ENCODE measurements at places on chromosomes 5 and 9.

DNA sequence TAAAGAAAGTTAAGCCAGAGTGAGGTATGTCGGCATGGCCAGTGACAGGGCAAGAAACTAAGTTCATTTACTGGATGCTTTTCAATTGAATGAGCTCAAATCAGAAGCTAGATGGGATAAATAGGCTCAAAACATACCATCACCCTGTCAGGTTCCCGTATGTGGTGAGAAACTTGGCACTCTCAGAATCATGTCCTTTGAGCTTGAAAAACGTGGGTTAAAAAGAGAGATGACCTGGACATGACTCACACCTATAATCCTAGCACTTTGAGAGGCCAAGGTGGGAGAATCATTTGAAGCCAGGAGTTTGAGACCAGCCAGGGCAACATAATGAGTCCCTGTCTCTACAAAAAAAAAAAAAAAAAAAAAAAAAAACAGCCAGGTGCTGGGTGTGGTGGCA lies 121.7 kb upstream of the RGMB start:
- DNase-seq, result peak; percentile 17

DNA sequence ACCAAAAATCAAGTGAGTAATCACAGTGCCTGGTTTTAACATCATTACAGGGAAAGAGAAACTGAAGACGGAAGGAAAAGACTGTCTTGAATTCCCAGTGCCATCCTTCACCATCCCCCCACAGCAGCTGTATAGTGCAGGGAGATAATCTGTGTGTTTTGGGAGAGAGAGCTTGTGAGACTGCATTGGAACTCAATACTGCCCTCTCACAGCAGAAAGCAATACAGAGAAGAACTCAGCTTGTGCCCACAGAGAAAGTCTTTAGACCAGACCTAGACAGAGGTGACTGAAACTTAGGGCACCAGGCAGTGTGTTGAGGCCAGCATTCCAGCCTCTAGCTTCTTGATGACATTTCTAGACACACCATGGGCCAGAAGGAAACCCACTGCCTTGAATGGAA lies 754.7 kb upstream of the CDH6 start:
- DNase-seq, result no peak

DNA sequence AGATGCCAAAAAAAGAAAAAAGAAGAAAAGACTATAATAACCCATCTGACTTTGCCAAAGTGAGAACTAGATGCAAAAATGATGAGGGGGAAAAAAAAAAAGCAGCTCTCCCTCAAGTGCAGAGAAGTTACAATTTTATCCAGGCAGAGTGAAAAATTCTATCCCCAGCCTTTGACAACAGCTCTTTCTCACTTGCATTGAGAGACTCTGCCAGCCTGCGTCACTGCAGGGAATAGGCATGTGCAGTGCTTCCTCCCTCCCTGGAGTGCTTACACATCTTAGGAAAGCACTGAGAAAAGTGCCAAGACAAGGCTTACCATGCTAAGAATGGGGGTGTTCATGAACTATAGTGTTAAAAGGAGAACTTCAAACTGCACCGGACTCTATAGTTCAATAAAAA lies 418.6 kb upstream of the TYRP1 start:
- DNase-seq, result no peak

DNA sequence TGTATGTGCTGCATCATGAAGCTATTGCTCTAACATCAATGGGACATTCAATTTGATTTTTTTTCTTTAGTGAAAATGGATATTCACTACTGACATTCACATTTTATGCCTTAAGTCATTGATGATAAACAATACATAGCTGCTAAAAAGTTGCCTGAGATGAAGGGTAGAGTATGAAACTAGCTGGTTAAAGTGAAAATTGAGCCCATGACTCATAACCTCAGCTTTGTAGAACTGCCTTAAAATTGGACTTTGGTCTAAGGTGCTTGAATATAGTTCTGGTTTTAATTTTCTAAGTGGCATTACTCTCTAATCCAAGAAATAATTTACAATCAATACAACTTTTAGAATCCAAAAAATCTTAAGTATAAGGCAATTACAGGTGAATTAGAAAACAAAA lies 740.4 kb upstream of the RIOK2 start:
- no peak for DNase-seq

DNA sequence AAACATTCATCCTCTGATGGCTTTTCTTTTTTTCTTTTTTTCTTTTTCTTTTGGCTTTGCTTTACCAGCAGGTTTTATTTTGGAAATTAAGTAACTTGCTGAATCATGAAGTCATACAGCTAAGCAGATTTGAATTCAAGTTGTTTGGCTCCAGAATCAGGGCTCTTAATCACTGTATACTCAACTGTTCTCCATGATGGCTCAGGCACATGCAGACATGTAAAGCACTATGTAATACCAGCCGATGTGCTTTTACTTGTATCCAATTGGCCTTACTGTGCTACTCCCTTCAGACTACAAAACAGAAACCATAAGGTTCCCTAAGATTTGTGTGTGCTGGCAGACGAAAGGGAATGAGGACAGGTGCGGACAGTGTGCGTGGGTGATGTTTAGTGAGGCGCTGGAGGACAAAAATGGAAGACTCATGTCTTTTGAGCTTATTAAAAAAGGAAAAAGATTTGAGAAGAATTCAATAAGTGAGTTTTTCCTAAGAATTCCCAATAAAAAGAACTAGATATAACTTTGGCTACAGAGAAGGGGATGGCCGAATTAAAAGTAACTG lies 44.7 kb upstream of the OTP start:
- peak; percentile 21 for DNase-seq

GRCh38 chr9:105339849-105340248 lies 95.4 kb downstream of the SLC44A1 start:
- DNase-seq, result no peak

DNA sequence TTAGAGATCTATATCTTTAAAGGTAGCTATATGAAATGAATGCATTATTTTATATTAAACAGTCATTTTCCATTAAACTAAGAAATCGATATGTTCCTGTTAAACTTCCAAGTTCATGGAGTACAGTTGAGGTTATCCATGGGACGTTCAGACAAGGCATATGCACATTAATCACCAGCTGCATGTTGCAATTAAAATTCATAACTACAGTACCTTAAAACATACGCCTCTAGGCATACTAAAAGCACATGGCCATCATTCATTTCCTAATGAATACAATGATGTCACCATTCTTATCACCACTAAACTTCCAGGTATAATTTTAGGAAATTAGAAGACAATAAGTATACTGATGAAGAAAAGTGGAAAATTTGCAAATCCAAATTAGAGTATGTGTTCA lies 174.3 kb downstream of the CDH12 start:
- peak; percentile 65 for DNase-seq

DNA sequence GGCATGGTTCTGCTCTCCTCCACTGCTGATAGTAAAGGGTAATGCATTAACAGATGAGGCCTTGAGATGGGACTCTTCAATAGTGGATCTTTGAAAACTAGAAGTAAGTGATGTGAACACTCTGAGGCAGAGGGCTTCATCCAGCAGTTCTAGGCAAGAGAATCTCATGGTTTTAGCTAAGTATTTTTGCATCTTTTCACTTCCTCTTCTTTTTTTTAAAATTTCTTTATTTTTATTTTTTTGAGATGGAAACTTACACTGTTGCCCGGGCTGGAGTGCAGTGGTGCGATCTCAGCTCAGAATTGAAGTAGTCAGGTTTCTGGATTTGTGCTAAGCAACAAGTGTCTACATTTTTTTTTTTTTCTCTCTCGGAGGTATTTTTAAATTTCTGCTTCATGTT lies 101.9 kb downstream of the MTRR start:
- DNase-seq, result no peak

DNA sequence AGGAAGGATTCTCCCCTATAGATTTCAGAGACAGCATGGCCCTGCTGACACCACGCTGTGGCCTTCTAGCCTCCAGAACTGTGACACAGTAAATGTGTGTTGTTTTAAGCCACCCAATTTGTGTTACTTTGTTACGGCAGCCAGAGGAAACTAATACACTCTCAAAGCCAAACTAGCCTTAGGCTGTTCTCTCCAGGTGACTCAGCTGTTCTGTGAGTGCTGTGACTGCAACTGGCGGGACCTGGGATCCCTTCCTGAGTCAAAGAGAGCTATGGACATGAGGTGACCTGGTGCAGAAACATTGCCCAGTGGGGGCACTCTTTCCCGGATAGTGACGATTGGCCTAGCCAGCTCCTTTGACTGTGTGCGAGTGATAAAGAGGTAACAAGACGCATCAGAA lies 14.0 kb upstream of the MLANA start:
- DNase-seq, result peak; percentile 51

- DNase-seq, result no peak
Measured at GRCh38 chr9:5712651-5713390, 83.9 kb downstream of the RIC1 start.

- no peak for DNase-seq
Measured at GRCh38 chr9:72896439-72896838, 56.4 kb downstream of the ALDH1A1 start.

DNA sequence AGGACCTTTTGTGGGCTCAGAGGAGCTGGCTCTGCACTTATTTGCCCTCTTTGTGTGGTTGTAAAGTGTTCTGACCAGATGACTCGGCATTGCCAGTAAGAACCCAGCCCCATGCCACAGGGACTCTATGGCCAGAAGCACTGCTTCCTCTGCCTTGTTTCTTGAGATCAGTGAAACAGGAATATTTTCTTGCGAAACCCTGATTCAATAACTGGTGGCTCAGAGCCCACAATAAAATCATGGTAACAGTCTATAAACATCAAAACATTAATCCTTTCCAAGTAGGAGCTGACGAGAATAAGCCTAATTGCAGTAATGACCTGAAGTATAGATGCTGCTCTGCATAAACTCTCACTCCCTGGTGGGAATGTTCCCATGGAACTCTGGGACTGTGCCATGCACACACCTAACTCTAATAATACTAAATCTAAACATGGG lies 344.3 kb downstream of the ZNF608 start:
- peak; percentile 58 for DNase-seq

DNA sequence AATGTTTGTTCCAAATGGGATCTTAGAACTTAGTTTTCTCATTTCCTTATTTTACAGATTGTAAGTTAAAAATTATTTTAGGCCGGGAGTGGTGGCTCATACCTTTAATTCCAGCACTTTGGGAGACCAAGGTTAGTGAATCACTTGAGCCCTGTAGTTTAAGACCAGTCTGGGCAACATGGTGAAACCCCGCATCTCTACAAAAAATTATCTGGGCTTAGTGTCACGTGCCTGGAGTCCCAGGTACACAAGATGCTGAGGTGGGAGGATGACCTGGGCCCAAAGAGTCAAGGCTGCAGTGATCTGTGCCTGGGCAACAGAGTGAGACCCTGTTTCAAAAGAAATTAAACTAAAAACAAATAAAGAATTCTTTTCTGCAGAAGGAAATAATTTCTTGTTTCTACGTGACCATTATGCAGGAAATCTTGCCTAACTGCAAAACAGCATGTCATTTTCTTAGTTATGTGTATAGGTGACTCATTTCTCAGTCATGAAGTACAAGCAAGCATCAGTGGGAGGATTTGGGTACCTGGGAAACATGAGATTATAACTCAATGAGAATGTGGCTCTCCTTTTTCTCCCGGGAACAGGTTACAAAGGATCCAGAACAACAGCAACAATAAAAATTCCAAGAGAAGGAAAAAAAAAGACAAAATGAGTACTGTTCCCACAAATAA lies 375.1 kb upstream of the ST8SIA4 start:
- peak; percentile 84 for DNase-seq

- no peak for DNase-seq
Measured at GRCh38 chr5:137837491-137838394, 29.9 kb upstream of the MYOT start.

GRCh38 chr9:35598866-35599590 lies 6.0 kb upstream of the TESK1 start:
- no peak for DNase-seq

DNA sequence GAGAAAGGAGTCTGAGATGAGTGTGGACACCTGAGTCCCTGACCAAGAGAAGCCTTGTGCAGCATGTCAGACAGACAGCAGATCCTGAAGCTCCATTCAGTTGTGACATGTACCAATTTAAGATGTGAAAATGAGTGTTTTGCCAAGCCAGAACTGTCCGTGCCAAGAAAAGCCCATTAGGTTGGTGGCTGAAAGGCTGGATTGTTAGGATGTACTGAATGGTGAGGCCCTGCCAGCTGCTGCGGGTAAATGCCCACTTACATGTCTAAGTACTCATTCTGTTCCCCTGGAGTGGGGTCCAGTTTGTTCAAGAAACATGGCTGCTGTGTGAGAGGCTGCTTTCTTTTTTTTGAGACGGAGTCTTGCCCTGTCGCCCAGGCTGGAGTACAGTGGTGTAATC lies 14.6 kb downstream of the DAPK1 start:
- DNase-seq, result no peak

DNA sequence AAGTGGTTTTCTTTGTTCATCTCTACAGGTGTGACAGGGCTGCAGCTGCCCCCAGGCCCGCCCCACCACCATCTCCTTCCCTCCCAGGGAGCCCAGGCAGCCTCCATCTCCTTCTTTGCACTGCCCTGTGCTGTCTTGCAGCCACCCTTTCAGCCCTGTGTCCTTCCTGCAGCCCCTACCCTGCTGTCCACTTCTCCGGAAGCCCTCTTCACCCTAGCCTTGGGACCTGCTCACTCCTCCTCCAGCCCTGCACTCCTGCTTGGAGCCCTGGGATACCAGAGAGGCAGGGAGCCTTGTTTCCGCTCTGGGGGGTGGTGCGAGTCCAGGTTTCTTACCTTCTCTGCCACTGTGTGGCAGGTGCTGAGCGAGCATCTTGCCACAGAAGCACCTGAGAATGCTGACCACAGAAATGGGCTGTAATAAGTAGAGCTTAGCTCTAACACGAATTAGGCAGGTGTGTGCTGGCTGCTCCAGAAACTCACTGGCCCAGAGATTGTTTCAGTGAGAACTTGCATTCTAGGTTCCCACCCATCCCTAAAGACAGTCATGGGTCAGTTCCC lies 51.3 kb upstream of the GADD45G start:
- DNase-seq, result no peak

GRCh38 chr9:100202806-100203205 lies 103.8 kb downstream of the INVS start:
- no peak for DNase-seq

- DNase-seq, result peak; percentile 13
Measured at GRCh38 chr5:172502410-172502809, 48.1 kb upstream of the SH3PXD2B start.

- no peak for DNase-seq
Measured at GRCh38 chr5:103203226-103203625, 55.3 kb upstream of the MACIR start.

DNA sequence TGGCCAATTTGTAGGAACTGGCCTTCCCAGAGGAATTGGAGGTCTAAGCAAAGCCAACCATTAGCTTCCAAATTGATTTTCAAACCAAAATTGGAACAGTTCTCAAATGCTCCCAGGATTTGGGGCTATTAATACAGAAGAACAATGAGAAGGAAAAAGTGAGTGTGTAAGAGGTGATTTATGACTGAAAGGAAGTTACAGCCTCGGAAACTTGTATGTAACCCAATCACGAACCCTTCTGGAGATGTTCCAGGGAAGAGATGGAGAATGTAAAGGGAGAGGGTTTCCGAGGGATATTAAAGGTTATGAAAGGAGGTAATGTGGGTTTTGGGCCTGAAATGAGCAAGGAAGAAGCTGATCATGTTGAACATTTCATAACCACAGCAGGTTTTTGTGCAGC lies 93.2 kb upstream of the CXCL14 start:
- DNase-seq, result no peak

DNA sequence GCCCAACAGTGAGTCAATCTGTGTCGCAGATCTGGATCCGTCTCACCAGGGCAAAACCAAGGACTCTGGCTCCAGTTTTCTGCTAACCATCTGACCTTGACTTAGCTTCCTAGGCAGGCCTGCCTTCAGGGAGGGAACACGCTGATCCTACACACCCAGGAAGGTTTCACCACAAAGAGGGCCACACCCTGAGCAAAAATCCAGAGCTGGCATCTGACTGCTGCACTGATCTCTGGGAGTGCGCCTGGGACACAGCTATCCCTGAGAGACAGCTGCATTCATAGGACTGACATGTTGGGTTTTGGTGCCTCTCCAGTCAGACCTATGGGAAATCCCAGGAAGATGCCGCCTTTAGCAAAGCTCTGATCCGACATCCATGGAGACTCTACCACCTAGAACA lies 47.5 kb downstream of the CDK5RAP2 start:
- peak; percentile 91 for DNase-seq
